Anterior cingulate cortex (tissue), 58 donors: ENCODE measurements at places on chromosomes 2 and 18.

- DNase-seq = no peak
These were observed 1.2 kb downstream of the KDSR start for GRCh38 chr18:63365876-63366212.

- DNase-seq = no peak
These were observed 25.0 kb upstream of the RNF103 start for GRCh38 chr2:86648681-86649080.

DNA sequence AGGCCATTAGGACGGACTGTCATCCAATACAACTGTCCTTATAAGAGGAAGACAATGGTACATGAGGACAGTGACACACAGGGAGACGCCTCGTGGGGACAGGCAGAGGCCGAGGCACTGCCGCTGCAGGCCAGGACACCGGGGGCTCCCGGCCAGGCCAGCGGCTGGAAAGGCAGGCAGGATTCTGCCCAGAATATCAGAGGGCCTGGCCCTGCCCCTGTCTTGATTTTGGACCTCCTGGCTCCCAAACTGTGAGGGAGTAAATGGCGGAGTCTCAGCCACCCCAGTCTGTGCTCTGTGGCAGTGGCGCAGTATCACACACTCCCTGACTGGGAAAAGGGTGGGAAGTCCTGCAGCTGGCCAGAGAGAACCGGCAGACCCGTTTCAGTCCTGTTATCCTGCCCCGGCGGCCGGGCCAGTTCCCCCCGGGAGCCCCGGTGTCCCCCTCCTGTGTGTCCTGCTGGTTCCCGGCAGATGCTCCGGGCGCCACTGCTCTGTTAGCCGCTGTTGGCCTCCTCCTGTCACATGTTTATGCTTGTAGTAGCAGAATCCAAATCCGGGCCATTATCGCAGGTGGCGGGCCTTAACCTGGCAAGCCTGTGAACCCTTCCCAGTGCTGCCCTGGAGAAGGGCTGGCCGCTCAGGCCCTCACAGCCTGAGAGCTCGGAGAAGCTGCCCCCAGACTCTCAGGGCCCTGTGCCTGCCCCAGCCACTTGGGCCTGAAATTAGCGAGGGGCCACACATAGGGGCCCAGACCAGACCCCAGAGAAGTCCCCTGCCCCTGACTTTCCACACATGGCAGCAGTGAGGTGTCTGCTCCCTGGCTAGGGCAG, 31.4 kb upstream of the TAF1B start:
- DNase-seq = no peak

- DNase-seq = no peak
These were observed 119.1 kb downstream of the CDC42EP3 start for GRCh38 chr2:37552339-37552738.

- no peak for DNase-seq
These were observed 1.2 kb downstream of the HOXD4 start for GRCh38 chr2:176152350-176153181.

DNA sequence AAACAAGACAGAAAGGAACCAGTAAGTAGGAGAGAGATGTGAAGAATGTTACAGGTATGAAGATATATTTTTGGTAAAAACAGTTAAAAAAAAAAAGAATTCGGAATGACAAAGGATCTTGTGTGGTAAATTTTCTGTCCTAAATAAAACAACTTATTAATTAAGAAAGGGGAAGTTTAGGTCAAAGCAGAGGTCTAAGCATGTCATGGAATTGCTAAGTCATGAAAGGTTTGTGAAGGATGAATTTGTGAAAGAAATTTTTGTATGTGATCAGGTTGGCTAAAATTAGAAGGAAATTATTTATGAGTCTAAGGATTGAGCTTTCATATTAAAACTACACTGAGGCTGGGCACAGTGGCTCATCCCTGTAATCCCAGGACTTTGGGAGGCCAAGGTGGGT, 11.1 kb upstream of the ALPG start:
- DNase-seq = no peak

DNA sequence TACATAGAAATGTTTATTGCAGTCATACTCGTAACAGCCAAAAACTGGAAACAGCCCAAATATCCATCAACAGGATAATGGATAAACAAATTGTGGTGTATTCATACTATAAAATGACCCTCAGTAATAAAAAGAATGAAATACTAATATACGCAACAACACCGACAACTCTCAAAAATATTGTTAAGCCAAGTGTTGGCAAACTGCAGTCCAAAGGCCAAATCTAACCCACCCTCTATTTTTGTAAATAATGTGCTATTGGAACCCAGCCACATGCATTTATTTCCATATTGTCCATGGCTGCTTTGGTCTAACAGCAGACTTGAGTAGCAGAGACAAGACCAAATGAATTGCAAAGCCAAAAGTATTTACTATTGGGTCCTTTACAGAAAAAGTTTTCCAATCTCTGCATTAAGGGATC, 151.0 kb downstream of the MREG start:
- no peak for DNase-seq

- DNase-seq = no peak
These were observed 386.3 kb upstream of the CHAC2 start for GRCh38 chr2:53381271-53381670.

- no peak for DNase-seq
These were observed 65.3 kb downstream of the WDR75 start for GRCh38 chr2:189506514-189506976.
